Breast epithelium (tissue), 4 donors: ENCODE measurements at places on chromosomes 2 and 18.

DNA sequence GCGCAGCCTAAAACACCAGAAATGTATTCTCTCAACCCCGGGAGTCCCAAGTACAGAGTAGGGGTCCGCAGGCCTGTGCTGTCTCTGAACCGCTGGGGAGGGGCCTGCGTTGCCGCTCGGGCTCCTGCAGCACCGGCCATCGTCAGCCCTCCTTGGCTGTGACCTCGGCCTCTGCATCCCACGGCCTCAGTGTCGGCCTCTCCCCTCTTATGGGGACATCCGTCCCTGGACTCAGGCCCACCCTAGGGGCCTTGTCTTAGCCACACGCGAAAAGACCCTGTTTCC is 50.5 kb downstream of the KCNG2 start:
- H3K4me1 ChIP-seq = no peaks in the 10 kb centered on the region
- no peak for DNase-seq
- H3K27me3 ChIP-seq = no peaks in the 10 kb centered on the region

DNA sequence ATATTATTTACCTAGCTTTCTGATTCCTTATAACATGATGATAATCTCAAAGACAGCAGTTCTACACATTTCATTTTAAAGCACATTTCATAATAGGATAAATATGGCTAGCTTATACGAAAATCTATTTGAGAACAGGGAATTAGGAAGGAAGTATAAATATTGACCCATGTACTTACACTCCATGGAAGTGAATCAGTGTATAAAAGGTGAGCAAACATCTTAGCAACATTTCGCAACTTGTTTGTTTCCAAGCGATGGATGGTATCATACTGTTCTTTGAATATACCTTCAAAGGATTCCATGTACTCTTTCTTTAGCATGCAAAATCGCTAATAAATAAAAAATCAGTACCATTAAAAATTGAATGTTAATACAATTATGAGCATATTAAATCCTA is 53.1 kb downstream of the CWC22 start:
- H3K4me1 ChIP-seq = no peaks in the 10 kb centered on the region
- no peak overlapping the region for H3K4me3 ChIP-seq
- no peak overlapping the region for H3K27ac ChIP-seq
- no peaks in the 10 kb centered on the region for H3K27me3 ChIP-seq

DNA sequence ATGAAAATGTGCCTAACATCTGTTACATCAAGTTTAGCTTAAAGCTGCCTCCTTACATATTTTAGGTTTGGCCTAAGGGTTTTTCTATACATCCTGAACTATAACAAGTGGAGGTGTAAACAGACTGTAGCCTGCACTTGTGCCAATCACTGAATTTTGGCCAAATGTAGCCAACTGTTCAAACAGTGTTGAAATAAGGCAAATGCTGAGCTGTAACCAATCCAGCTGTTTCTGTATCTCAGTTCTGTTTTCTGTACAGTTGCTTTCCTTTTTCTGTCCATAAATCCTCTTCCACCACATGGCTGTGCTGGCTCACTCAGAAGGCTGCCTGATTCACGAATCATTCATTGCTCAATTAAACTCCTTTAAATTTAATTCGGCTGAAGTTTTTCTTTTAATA is 19.2 kb upstream of the CAPN13 start:
- no peak for DNase-seq
- H3K27ac ChIP-seq = no peak overlapping the region
- H3K4me3 ChIP-seq = no peak overlapping the region

- no peak overlapping the region for H3K4me3 ChIP-seq
- no peaks in the 10 kb centered on the region for H3K27me3 ChIP-seq
- H3K36me3 ChIP-seq = no peaks in the 10 kb centered on the region
- H3K4me1 ChIP-seq = no peaks in the 10 kb centered on the region
- DNase-seq = no peak
These were observed 29.6 kb downstream of the CYBRD1 start for GRCh38 chr2:171551836-171552235.

- no peaks in the 10 kb centered on the region for H3K27me3 ChIP-seq
- no peak overlapping the region for H3K4me3 ChIP-seq
- H3K36me3 ChIP-seq = no peaks in the 10 kb centered on the region
These were observed 27.6 kb upstream of the CDC42EP3 start for GRCh38 chr2:37698931-37699481.
